Stomach (tissue), 19 donors: ENCODE measurements at places on chromosomes 2 and 18.

DNA sequence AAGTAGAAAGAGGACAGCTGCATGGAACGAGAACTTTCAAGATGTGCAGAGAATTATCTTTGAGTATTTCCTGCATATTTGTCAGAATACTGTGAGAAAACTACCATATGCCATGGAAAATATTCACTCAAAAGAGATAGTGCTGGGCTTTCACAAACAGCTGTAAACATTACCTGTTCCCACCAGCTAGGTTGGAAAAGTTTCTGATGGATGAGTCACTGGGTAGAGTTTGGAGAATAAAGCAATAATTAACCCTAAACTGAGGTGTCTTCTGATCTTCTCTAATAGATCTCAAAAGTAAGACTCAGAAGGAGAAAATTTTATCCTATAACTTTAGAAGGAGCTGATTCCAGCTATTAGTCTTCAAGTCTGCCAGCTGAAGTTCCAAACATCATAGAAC is 3.9 kb upstream of the FSIP2 start:
- no peak for DNase-seq

GRCh38 chr18:60667016-60667415 is 294.4 kb upstream of the MC4R start:
- DNase-seq = no peak

GRCh38 chr2:1173528-1173927 is 222.9 kb downstream of the SNTG2 start:
- DNase-seq = no peak

- DNase-seq = no peak
Observed at GRCh38 chr2:193963472-193964119, 1693.4 kb upstream of the SLC39A10 start.

GRCh38 chr18:25164211-25164847 is 187.6 kb downstream of the ZNF521 start:
- DNase-seq = no peak

- no peak for DNase-seq
Observed at GRCh38 chr2:208359632-208359986, 47.0 kb upstream of the PTH2R start.

- DNase-seq = no peak
Observed at GRCh38 chr18:5250603-5251002, 44.9 kb downstream of the ZBTB14 start.

GRCh38 chr2:221334481-221335218 is 237.5 kb downstream of the EPHA4 start:
- no peak for DNase-seq

GRCh38 chr2:120938045-120938771 is 202.5 kb downstream of the GLI2 start:
- DNase-seq = no peak

- no peak for DNase-seq
Observed at GRCh38 chr2:131039535-131039907, 53.7 kb downstream of the FAM168B start.

GRCh38 chr2:175889701-175890302 is 112.3 kb downstream of the LNPK start:
- no peak for DNase-seq

- no peak for DNase-seq
Observed at GRCh38 chr2:26875808-26876207, 27.9 kb downstream of the DPYSL5 start.

DNA sequence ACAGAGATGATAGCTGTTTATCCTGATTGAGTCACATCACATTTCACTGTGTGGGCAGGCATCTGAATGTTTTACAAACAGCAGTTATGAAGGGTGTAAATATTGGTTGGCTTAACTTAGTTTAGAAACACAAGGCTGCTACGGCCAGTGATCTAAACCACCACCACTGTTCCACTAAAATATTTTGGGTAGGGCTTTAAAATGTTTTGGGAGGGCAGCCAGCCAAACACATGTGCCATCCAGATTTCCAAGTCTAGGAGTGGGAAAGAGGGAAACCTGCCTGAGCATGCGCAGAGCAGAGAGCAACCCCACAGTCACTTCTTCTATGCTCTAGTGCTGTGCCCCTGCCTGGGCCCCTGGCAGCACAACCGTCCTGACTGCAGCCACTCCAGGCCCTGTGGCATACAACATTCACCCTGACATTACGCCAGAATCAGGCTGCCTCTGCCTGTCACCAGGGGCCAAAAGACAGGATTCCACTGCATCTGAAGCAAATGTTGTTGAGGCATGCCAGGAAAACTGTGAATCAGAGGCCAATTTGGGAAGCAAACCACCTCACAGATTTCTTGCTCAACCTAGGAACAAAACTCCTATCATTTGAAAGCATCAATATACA is 74.8 kb upstream of the COL5A2 start:
- peak; percentile 31 for DNase-seq

DNA sequence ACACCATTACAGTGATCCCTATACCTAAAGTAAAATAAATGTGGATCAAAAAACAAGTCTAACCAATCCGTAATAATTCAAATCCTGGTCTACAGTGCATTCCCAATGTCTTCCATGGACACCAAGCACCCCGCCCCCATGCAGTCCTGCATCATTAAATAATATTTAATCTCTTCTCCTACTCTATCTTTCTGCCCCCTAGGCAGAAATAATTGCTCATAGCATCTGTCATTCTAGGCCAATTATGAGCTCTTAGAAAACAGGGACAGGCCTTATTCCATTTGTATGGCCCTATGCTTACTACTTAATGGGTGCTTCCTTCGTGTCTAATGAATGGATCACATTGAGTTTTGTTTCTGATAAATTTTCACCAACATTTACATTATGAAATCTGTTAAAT is 66.4 kb downstream of the PAX3 start:
- no peak for DNase-seq

DNA sequence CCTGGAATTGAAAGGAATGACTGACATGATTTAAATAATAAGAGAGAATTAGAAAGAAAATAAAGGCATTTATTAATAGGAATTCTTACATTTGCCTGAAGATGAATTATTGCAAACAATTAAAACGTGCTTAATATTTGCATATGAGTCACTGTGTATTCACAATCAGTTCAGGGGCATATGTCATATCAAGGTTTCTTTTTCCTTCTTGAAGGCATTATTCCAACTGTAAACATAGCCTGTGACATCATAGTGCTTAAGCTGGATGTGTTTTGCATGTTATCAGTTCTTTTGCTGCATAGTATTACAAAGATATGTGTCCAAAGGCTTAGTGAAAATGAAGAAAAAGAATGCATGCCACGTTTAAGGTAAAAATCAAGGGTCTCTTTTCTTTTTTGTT is 80.8 kb downstream of the MEIS1 start:
- peak; percentile 74 for DNase-seq

DNA sequence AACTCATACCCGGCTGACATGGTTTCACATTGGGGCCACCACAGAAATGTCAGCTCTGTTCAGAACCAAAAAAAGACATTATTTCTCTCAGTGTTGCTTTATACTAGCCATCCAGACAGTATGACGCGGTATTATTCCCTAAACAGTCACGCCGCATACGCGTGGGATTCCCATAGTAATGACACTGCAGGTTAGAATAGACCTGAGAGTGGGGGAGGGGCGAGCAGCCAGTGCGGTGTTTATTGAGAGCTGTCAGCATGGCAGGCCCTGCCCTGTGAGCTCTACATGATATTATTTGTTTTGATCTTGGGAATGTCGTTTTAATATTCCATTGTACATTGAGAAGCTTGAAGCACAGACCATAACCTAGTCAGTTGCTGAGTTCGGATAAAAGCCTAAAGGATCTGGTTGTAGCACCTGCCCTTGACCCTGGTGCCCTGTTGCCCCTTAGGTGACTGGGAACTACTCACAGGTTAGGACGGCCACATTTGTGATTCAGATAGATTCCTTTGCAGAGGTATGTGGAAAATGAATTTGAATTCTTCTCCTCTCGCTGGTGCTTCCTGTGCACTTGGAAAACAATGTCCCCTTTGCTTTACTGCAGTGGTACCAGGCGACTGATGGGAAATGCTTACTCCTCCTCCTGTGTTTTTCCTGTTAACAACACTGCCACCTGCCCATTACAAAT is 150.1 kb downstream of the ARHGAP28 start:
- no peak for DNase-seq

GRCh38 chr2:238255636-238256035 is 15.8 kb upstream of the HES6 start:
- DNase-seq = no peak

DNA sequence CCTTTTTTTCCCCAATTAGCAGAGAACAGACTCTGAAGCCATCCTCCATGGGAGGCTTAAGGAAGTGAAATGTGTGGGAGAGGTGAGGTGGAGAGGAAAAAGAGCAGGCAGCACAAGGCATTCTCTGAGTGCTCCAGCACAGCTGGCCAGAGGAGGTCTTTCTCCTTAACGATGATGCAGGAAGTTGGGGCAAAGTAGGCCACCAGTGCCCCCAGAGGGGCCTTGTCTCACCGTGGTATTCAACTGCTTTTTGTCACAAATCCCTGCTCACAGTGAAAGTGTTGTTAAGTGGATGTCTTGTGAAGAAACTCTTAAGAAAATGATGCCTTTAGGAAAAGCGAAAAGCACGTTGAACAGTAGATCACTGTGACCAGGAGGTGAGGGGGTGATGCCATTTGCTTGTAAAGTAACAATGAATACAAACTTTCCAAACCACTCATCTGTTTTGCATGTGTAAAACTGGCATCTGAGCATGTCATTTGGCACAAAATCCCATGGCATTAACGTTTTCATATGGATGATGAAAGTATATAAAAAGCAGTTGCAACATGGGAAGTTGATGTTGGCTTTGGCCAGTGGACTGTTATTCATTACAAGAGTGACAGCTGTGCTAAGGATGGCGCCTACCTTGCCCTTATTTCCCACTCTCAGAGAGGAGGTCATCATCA is 49.2 kb upstream of the CDC42EP3 start:
- no peak for DNase-seq

DNA sequence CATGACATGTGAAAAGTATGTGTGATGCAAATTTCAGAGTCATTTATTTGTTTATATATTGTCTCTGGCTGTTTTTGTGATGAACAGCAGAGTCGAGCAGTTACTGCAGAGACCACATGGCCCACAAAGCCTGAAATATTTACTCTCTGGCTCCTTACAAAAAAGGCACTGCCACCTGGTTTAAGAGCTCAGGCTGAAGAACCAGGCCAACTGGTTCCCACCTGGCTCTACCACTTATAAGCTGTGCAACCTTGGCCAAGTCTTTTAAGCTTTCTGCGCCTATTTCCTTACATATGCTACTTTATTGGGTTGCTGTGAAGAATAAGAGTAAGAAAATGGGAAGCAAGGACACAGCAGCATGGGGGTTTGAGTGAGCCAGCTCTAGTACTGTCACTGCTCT is 207.6 kb downstream of the L3MBTL4 start:
- DNase-seq = peak; percentile 55

- peak; percentile 88 for DNase-seq
Observed at GRCh38 chr2:191150600-191151330, at the start of gene STAT4. TSS of gene STAT4 (minus strand) at chr2:191150994. CDS start at chr2:191148203, 2,791 bp downstream.

DNA sequence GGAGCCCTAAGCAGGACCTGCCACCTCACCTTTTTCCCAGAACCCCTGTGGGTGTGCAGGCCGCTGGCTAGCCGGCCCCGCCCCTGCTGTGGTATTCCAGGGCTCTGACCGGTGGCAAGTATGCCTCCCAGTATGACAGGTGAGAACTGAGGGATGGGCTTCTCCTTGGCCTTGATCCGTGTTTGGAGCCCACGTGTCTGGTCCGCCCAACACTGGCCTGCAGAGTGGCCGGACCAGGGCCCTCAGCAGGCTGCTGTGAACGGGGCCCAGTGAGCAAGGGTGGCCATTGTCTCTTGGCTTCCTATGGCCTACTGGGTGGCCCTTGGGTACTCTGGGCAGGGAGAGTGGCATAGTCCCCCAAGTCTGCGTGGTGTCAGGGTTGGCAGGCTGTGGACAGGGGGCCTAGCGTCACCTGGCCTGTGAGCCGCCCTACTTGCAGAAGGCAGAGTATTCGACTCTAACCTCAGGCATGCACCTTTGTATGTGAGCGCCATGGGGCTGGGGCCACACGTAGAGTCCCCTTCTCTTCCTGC is 1.8 kb downstream of the RNPEPL1 start:
- DNase-seq = peak; percentile 55

DNA sequence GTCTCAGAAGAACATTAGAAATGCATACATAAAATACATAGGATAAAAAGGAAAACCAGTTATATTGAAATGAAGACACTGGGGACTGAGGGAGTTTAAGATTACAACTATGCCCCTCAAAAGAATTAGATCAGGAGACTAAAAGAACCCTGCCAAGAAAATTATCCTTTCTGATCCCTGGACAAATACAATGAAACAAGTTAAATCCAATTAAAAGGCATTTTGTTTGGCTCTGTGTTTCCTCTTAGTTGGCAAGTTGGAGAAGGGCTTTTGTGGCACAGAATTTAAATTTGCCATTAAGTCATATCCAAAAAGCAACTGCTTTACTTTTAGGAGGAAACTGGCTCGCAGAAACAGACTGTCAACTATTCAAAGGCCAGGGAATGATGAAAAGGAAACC is 99.1 kb upstream of the CD302 start:
- no peak for DNase-seq

GRCh38 chr2:138294451-138294850 is 207.1 kb upstream of the SPOPL start:
- no peak for DNase-seq

DNA sequence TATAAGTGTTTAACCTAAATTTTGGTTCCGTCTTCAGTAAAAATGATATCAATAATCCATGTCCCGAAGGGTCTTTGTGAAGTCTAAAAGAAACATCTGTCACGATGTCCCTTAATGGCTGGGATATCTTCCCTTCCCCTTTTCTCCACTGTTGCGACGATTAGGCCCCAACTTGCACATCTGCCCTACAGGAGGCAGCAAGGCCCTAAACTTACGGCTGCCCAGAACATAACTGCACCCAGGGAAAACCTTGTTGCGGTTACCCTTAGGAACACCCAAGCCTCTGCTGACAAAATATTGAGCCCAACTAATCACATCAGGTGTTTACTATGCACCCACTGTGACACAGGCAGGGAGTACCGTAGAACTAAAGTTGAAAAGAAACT is 1.3 kb upstream of the SMAD2 start:
- DNase-seq = peak; percentile 75

GRCh38 chr2:43841949-43842865 is 3.4 kb downstream of the ABCG8 start:
- no peak for DNase-seq

GRCh38 chr2:123720760-123721159 is 304.3 kb upstream of the CNTNAP5 start:
- DNase-seq = no peak

- DNase-seq = peak; percentile 46
Observed at GRCh38 chr2:152611458-152612231, 105.6 kb downstream of the PRPF40A start.

GRCh38 chr2:165277295-165277694 is 38.1 kb downstream of the SCN2A start:
- DNase-seq = no peak

- DNase-seq = no peak
Observed at GRCh38 chr18:61225336-61225735, 107.9 kb upstream of the CDH20 start.
